ENCODE measurements at places on chromosomes 11 and 22. TPM values are rescaled to one million over a fixed set of nuclear protein-coding genes. Genes with fewer than 3 reads are reported as not detected.

The AMPD3 gene
- total RNA-seq, result 8.7 TPM

The CBLIF gene
- not detected for total RNA-seq

The OR52N2 gene
- total RNA-seq, result not detected

The DYNC2H1 gene
- total RNA-seq, result 43.1 TPM

The SYCE3 gene
- not detected for total RNA-seq

The APLNR gene
- 0.63 TPM for total RNA-seq

The KDM4E gene
- not detected for total RNA-seq

The ZBTB44 gene
- 62.1 TPM for total RNA-seq

The KCNA4 gene
- total RNA-seq, result 2.4 TPM

DNA sequence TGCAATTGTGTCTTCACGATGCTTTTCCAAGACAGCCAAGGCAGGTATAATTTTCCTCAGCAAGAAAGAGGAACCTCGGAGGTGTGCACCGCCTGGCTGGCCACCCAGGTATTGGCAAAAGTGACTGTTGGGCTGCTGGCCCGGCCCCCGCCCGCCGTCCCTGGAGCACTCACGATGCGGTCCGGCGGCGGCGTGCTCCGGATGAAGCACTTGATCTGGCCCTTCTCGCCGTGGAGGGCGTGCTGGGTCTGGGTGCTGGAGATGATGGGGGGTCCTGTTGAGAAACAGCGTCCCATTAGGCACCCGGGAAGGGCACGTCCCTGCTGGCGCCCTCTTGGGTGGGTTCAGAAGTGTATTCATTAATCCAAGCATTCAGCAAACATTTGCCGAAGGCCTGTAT, 84.8 kb downstream of the ST3GAL4 start:
- no peaks in the 10 kb centered on the region for H3K4me1 ChIP-seq
- H3K27ac ChIP-seq, result no peak overlapping the region
- H3K36me3 ChIP-seq, result no peaks in the 10 kb centered on the region
- no peak overlapping the region for H3K4me3 ChIP-seq

DNA sequence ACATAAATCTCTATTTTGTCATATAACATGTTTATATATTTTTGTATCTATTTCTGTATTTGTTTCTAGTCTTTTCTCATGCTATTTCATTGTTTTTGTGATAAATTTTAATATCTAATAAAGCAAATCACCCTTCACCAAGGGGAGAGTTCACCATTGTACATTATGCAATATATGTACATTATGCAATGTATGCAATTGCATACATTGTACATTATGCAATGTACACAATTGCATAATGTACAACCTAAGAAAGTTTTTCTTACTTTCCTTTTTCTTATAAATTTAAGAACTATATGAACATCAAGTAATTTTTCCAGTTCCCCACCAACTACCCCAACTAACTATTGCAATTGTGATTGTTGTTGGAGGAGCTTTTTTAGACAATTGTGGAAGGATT, 44.1 kb upstream of the GLYATL2 start:
- H3K4me3 ChIP-seq, result no peak overlapping the region
- no peak overlapping the region for H3K27ac ChIP-seq
- DNase-seq, result no peak
- H3K27me3 ChIP-seq, result no peaks in the 10 kb centered on the region
- H3K4me1 ChIP-seq, result no peaks in the 10 kb centered on the region

DNA sequence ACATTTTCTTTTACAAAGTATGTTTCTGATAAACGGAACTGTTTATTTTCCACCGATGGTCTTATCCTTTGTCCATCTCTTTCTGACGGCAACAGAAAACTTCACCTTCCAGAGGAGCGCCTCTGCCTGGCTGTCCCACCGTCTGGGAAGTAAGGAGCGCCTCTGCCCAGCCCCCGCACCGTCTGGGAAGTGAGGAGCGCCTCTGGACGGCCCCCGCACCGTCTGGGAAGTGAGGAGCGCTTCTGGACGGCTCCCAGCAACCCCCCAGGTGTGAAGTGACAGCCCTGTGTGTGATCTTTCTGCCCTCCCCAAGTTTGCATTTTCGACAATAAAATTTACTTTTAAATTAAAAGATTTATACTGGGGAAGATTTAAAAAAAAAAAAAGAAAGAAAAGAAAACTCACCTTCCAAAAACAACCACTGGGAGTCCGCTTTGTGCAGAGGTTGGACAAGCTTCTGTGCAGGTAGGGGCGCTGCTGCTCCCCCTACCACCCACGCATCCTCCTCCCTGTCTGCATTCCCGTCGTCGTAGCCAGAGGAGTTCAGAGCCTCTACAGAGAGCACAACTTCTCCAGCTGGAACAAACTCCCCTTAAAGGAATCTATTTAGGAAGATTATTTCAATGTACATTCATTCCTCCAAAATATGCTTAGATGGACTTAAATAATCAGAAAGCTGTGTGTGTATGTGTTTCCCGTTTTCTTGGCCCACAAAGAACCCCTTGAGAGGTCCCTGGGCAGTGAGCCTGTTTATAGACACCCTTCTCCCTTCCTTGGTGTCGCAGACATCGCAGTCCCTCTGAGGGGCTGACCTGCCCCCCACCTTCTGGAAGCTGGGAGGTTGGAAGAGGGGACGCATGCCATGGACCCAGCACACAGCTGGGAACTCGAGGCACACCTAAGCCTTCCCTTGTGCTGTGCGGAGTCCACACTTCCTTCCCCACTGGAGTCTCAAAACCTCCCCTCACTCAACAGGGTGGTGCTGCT, 849 bp upstream of the APOBEC3B start:
- no peaks in the 10 kb centered on the region for H3K27me3 ChIP-seq
- H3K4me3 ChIP-seq, result peak overlapping the region; percentile 35
- H3K27ac ChIP-seq, result peak overlapping the region; percentile 80
- peaks cover 5% of the 10 kb centered on the region for H3K4me1 ChIP-seq

DNA sequence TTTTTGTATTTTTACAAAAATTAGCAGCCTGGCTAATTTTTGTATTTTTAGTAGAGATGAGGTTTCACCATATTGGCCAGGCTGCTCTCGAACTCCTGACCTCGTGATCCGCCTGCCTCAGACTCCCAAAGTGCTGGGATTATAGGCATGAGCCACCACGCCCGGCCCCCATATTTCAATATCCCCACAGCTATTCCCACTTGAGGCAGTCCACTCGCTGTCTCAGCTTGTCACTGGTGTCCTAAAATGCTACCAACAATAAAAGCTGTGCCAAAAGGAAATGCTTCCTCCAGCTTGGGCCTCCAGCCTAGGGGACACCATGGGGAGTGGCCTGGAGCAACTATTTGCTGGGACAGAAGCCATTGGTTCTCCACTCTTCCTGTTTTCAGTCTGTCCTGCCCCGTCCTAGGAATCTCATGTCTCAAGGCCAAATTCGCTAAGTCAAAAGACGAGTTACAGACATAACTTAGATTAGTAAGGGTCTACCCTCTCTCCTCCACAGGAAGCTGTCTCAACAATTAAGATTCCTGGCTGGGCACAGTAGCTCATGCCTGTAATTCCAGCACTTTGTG, 7.3 kb upstream of the SPINDOC start:
- no peaks in the 10 kb centered on the region for H3K36me3 ChIP-seq
- no peaks in the 10 kb centered on the region for H3K27me3 ChIP-seq
- no peak overlapping the region for H3K4me3 ChIP-seq
- no peak for DNase-seq

DNA sequence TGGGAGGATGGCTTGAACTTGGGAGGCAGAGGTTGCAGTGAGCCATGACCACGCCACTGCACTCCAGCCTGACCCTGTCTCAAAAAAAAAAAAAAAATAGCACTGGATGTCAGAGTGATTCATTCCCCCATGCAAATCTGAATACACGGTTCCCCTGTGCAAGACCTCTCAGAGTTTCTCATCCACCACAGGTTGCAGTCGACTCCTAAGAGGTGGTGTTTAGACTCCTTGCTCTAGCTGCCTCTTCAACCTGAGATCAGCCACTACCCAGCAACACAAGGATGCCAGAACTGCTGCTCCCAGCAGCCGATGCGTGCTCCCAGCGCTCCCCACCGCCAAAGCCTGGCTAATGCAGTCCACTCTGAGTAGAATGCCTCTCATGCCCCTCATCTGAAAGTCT, 97.5 kb downstream of the PARVA start:
- no peak for DNase-seq
- H3K36me3 ChIP-seq, result peaks cover 62% of the 10 kb centered on the region
- H3K27me3 ChIP-seq, result no peaks in the 10 kb centered on the region
- H3K4me1 ChIP-seq, result peaks cover 24% of the 10 kb centered on the region

DNA sequence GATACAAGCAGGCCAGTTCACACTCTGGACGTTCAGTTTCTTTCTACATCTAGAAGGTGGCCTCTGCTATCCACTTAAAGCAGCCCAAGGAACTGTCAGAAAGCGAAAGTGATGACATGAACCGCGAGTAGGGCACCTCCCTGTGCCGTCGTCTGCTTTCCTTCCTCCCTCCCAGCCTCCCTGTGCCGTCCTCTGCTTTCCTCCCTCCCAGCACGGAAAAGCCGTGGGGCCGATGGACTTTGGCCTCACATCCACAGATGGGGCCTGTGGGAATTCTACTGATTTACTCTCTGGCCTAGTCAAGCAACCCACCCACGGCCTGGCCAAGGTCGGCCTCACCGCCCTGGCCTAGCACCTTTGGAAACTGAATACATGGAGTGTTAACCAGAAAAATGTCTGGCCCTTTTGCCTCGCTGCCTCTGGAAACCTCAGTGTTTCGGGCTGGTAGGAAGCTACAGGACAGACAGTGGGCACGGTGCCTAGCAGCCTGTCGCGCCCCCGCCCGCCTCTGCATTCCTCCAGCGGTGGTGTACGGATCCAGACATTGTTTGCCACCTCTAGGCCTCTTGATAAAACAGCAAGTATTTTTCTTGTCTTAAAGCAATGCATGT, 14.2 kb downstream of the PEX26 start:
- H3K27ac ChIP-seq, result peak overlapping the region; percentile 90
- H3K36me3 ChIP-seq, result no peaks in the 10 kb centered on the region
- H3K4me3 ChIP-seq, result peak overlapping the region; percentile 46
- peaks cover 6% of the 10 kb centered on the region for H3K4me1 ChIP-seq

- no peaks in the 10 kb centered on the region for H3K27me3 ChIP-seq
- DNase-seq, result no peak
- no peak overlapping the region for H3K4me3 ChIP-seq
- H3K4me1 ChIP-seq, result no peaks in the 10 kb centered on the region
- no peak overlapping the region for H3K27ac ChIP-seq
Observed at GRCh38 chr11:75031224-75031753, 42.6 kb downstream of the NEU3 start.

- no peak overlapping the region for H3K27ac ChIP-seq
- H3K36me3 ChIP-seq, result no peaks in the 10 kb centered on the region
- no peak overlapping the region for H3K4me3 ChIP-seq
- no peaks in the 10 kb centered on the region for H3K4me1 ChIP-seq
Observed at GRCh38 chr11:77967753-77968152, 26.7 kb downstream of the INTS4 start.

DNA sequence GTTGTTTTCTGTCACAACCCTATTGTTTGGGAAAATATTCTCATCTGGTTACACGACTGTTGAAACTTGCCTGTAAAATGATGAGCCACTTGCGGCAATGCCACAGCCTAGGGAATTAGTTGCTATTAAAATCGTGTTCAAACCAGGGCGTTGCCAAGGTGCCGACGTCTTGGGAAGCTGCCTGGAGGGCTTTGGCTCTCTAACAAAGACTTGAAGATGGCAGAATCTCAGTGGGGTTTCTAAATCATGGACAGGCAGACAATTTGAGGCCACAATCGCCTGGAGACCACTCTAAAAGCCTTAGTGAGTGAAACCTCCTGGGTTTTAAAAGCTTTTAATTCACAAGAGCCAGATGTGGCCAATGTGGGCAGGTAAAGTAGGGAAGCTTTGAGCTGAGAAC, 117.2 kb upstream of the BMAL1 start:
- no peak for DNase-seq
- no peak overlapping the region for H3K4me3 ChIP-seq
- no peak overlapping the region for H3K27ac ChIP-seq
- no peaks in the 10 kb centered on the region for H3K4me1 ChIP-seq

DNA sequence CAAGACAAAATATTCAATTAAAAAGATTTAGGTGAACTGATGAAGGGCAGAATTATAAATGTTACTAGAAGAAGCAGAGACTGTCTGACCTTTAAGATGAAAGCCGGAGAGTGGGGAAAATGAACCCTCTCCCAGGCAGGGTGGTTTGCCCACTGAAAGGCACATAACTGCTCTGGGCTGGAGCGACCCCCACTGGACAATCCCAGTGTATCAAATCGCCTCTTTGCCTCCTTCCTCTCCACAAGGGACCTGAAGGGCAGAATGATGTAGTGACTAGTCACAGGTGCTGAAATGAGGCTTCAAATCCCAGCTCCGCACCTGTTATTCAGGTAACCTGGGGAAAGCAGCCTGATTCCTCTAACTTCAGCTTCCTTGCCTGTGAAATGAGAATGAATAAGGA, 69.0 kb downstream of the EFCAB6 start:
- H3K27me3 ChIP-seq, result no peaks in the 10 kb centered on the region
- H3K4me1 ChIP-seq, result no peaks in the 10 kb centered on the region
- H3K4me3 ChIP-seq, result no peak overlapping the region
- H3K36me3 ChIP-seq, result no peaks in the 10 kb centered on the region

GRCh38 chr22:26460202-26460601, 23.4 kb downstream of the HPS4 start:
- no peak overlapping the region for H3K4me3 ChIP-seq
- no peak overlapping the region for H3K27ac ChIP-seq
- peaks cover 4% of the 10 kb centered on the region for H3K36me3 ChIP-seq
- peaks cover 7% of the 10 kb centered on the region for H3K4me1 ChIP-seq
- DNase-seq, result no peak

- no peaks in the 10 kb centered on the region for H3K4me1 ChIP-seq
- H3K4me3 ChIP-seq, result no peak overlapping the region
- peaks cover 7% of the 10 kb centered on the region for H3K27me3 ChIP-seq
- no peak overlapping the region for H3K27ac ChIP-seq
- H3K36me3 ChIP-seq, result no peaks in the 10 kb centered on the region
- no peak for DNase-seq
Observed at GRCh38 chr11:1358286-1358685, 31.4 kb upstream of the BRSK2 start.

DNA sequence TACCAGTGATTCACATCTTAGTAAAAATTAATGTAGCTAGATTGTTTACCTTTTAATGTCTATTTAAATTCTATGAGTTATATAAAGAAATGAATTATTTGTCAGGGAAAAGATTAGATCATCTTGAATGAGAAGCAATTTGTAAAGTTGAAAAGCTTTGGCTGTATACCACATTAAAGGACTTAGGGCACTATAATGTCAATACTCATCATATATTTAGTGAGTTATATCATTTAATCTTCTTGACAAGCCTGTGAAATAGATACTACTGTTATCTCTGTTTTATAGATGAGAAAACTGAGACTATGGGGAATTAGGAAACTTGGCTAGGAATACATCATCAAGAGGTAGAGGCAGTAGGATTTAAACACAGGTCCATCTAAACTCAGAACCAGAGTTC, 160.1 kb downstream of the GUCY1A2 start:
- no peaks in the 10 kb centered on the region for H3K4me1 ChIP-seq
- H3K27ac ChIP-seq, result no peak overlapping the region
- H3K4me3 ChIP-seq, result no peak overlapping the region
- H3K27me3 ChIP-seq, result no peaks in the 10 kb centered on the region

GRCh38 chr11:2293531-2293971, 8.2 kb downstream of the C11orf21 start:
- no peaks in the 10 kb centered on the region for H3K36me3 ChIP-seq
- no peak overlapping the region for H3K27ac ChIP-seq
- no peak overlapping the region for H3K4me3 ChIP-seq
- DNase-seq, result peak; percentile 3
- H3K27me3 ChIP-seq, result no peaks in the 10 kb centered on the region

GRCh38 chr11:89147229-89147628, 30.4 kb upstream of the TYR start:
- no peaks in the 10 kb centered on the region for H3K27me3 ChIP-seq
- H3K36me3 ChIP-seq, result no peaks in the 10 kb centered on the region
- DNase-seq, result no peak
- H3K4me3 ChIP-seq, result no peak overlapping the region

- DNase-seq, result no peak
- no peaks in the 10 kb centered on the region for H3K27me3 ChIP-seq
- no peak overlapping the region for H3K27ac ChIP-seq
- H3K4me1 ChIP-seq, result peaks cover 18% of the 10 kb centered on the region
Observed at GRCh38 chr11:84724256-84724655, 902.9 kb downstream of the DLG2 start.

All from tibial nerve (tissue), 4 donors.